NCI-H524 (cell line): ENCODE measurements at places on chromosomes 5 and 9.

GRCh38 chr9:136975644-136976043, 1.7 kb upstream of the PTGDS start:
- peak; percentile 27 for DNase-seq

- no peak for DNase-seq
These were observed 23.8 kb upstream of the ZNF131 start for GRCh38 chr5:43096916-43097315.

DNA sequence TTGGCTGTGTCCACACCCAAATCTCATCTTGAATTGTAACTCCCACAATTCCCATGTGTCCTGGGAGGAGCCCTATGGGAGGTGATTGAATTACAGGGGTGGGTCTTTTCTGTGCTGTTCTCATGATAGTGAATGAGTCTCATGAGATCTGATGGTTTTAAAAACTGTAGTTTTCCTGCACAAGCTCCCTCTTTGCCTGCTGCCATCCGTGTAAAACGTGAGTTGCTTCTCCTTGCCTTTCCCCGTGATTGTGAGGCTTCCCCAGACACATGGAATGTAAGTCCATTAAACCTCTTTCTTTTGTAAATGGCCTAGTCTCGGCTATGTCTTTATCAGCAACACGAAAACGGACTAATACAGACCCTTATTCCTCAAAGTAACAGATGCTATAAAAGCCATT, 94.1 kb downstream of the DOCK2 start:
- no peak for DNase-seq

DNA sequence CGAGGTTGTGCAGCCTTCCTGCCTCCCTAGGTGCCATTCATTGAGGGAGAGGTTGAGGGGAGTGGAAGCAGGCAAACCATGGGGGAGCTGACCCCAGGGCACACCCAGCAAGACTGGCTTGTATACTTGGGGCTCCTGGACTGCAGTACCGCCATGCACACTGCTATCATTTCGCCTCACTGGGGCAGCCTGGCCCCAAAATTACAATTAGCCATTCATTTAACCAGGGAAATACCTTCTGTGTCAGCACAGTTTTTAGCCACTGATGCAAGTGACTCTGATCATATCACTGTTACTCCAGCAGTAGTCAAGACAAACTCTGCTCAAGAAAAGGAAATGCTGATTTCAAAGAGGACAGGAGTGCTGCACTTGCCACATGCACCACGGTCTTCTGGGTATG, 109.7 kb downstream of the TRIO start:
- no peak for DNase-seq

DNA sequence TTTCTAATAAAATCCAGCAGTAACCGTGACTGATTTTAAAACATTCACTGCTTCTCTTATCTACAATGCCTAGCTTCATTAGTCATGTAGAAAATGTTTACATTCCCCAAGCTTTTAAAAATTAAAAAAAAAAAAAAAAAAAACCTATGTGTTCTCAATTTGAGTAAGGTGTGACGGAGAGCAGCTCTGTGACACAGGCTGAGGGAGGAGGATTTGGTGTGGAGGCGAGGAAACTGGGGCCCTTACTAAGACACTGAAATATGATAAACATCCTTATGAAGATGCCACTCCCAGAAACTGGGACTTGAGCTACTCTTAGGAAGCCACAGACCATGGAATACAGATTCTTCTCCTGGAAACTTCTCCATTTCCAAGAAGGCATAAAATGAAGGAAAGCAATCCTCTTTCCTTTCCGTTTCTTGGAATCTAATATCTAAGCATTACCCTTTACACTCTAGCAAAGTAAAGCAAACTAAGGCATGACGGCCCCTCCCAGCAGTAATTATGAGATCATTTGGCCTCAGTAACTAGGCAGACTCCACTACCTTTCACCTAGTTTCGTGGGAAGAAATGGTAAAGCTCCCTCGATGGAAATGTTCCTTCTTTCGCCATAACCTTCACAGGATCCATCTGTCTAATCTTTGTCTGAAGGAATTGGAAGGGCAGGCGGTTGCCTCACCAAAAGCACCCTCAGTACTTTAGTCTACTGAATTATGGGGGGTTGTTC, 23.5 kb downstream of the GRAMD2B start:
- DNase-seq = no peak
